ENCODE measurements at places on chromosomes 1 and 21.

GRCh38 chr1:36142121-36142520, 7.2 kb downstream of the TRAPPC3 start:
- peaks cover 36% of the 10 kb centered on the region for H3K36me3 ChIP-seq
- H3K4me1 ChIP-seq, result peaks cover 8% of the 10 kb centered on the region

- H3K27ac ChIP-seq, result no peak overlapping the region
- H3K36me3 ChIP-seq, result no peaks in the 10 kb centered on the region
- DNase-seq, result no peak
- H3K27me3 ChIP-seq, result no peaks in the 10 kb centered on the region
- H3K4me3 ChIP-seq, result no peak overlapping the region
- H3K4me1 ChIP-seq, result no peaks in the 10 kb centered on the region
These were observed 71.8 kb upstream of the LRRC53 start for GRCh38 chr1:74584185-74584584.

DNA sequence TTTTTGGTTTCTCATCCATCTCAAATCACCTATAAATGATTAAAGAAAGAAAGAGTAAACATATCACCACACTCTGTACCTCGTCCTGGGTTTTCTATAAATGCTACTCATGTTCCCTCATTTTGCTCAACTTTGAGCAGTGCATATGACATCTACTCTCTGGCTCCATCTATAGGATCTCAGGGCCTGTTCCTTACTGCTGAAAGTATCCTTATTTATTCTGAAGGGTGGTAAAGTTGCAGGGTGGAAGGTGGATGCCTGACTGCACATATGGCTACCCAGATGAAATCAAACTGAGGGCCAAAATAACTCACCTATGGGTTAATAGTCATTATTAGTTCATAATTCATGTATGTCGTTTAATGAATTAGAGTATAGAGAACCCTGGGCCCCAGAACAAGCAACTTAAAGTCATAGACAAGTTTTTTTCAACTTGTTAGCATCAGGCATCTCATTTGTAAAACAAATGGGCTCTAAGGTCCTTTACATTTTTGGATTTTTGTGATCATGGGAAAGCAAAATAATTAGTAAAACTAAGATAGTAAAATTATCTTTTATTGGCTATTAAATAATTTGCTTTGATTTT, 46.5 kb downstream of the NCF2 start:
- no peak for DNase-seq
- H3K27ac ChIP-seq, result peak overlapping the region; percentile 33
- H3K4me1 ChIP-seq, result no peaks in the 10 kb centered on the region
- H3K4me3 ChIP-seq, result no peak overlapping the region
- peaks cover 85% of the 10 kb centered on the region for H3K36me3 ChIP-seq
- no peaks in the 10 kb centered on the region for H3K27me3 ChIP-seq

DNA sequence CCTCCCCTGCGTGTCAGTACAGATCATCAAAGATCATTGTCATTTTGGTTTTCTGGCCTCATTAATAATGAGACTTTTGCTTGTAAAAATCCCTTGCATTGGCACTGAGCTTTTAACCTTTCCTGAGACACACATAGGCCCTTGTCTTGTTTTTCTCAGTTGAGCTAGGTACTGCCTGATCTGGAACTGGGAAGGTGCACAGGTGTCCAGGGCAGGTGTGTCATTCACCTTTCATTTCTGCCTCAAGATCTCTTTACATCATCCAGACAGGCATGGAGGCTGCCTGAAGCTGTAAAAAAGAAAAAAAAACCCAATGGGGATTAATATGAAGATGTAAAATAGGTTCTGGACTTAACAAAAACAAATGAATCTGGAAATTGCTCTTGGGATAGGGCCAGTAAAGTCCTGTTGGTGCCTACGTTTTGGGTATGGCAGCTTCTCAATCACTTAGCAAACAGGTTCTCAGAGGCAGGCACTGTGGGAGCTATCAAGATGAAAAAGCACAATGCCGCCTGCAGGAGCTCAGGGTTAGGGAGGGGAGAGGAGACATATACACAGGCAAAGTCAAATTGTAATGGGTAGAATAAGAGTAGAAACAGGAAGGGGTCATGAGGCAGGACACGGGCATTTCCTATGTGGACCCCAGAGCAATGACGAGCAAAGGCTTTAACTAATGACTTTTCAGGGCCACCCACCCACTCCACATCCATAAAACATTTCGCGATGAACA, 1.0 kb upstream of the KCNC4 start:
- peaks cover 30% of the 10 kb centered on the region for H3K4me1 ChIP-seq
- peaks cover 16% of the 10 kb centered on the region for H3K36me3 ChIP-seq
- DNase-seq, result no peak
- peak overlapping the region; percentile 70 for H3K4me3 ChIP-seq
- peak overlapping the region; percentile 92 for H3K27ac ChIP-seq

GRCh38 chr1:74333244-74333643, 98.1 kb downstream of the TNNI3K start:
- DNase-seq, result no peak
- no peak overlapping the region for H3K27ac ChIP-seq
- H3K4me3 ChIP-seq, result no peak overlapping the region

DNA sequence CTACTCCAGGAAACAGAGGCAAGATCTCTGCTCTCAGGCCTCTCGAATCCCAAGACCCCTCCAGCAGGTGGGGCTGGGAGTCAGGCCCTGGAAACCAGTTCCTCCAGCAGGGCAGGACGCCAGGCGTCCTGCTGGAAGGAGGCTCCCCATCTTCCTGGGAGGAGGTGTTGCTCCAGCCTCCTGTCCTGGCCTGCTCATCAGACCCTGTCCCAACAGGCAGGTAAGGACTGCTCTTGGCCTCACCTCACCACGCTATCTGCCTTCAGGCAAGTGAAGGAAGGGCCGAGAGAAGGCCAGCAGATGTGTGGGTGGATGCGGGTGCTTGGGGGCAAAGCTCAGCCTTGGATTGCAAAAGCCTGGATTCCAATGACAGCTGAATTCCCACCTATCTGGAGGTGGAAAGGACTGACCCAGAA, 82.9 kb downstream of the SSBP3 start:
- no peak overlapping the region for H3K27ac ChIP-seq
- peaks cover 3% of the 10 kb centered on the region for H3K36me3 ChIP-seq
- H3K27me3 ChIP-seq, result no peaks in the 10 kb centered on the region
- DNase-seq, result no peak

GRCh38 chr1:25477448-25478034, 46.8 kb downstream of the MACO1 start:
- H3K27me3 ChIP-seq, result no peaks in the 10 kb centered on the region

DNA sequence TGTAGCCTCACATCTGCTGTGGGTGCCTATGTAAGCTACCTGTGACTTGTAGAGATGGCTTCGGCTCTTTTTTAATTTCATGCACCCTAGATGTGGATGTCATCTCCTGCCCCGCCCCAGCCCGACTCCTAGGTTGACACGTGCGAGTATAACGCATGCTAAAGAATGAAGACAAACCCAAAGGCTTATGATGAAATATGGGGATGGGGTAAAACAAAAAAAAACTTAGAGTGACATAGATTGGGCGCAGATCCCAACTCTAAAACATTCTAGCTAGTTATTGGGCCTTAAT, 613 bp upstream of the ERO1B start:
- H3K4me1 ChIP-seq, result peaks cover 20% of the 10 kb centered on the region
- no peak for DNase-seq
- peaks cover 18% of the 10 kb centered on the region for H3K36me3 ChIP-seq

- H3K36me3 ChIP-seq, result peaks cover 65% of the 10 kb centered on the region
- H3K27ac ChIP-seq, result peak overlapping the region; percentile 91
- DNase-seq, result peak; percentile 80
These were observed 21.3 kb downstream of the UBASH3A start for GRCh38 chr21:42424914-42425541.

DNA sequence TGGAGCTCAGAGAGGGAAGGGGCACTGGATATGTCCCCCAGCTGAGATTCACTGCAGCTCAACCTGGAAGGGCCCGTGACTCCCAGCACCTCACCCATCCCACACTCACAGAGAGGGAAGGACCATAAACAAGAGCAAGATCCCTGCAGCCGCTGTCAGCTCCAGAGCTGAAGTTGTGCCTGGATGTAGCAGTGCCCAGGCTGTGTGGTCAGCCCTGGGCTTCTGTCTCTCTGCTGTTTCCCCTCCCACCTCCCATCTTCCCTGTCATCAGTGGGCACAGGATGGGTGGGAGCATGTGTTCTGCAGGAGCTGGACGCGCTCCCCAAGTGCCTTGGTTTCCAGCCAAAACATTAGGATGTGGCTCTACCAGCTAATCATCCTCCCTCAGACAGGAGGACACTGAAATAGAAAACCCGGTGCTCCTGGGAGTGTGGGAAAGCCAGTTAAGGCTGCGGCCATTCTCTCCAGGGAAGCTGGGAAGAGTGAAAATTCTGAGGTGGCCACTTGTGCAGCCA, 282.7 kb downstream of the NPHP4 start:
- no peak for DNase-seq
- H3K4me3 ChIP-seq, result no peak overlapping the region
- no peaks in the 10 kb centered on the region for H3K36me3 ChIP-seq

GRCh38 chr1:164630626-164631396, 71.8 kb downstream of the PBX1 start:
- H3K36me3 ChIP-seq, result no peaks in the 10 kb centered on the region
- H3K4me1 ChIP-seq, result no peaks in the 10 kb centered on the region
- no peak overlapping the region for H3K27ac ChIP-seq
- H3K4me3 ChIP-seq, result no peak overlapping the region
- DNase-seq, result no peak

- peaks cover 17% of the 10 kb centered on the region for H3K27me3 ChIP-seq
- H3K36me3 ChIP-seq, result peaks cover 2% of the 10 kb centered on the region
- H3K4me1 ChIP-seq, result peaks cover 29% of the 10 kb centered on the region
- DNase-seq, result no peak
These were observed 30.9 kb downstream of the VWA5B1 start for GRCh38 chr1:20321573-20321972.

DNA sequence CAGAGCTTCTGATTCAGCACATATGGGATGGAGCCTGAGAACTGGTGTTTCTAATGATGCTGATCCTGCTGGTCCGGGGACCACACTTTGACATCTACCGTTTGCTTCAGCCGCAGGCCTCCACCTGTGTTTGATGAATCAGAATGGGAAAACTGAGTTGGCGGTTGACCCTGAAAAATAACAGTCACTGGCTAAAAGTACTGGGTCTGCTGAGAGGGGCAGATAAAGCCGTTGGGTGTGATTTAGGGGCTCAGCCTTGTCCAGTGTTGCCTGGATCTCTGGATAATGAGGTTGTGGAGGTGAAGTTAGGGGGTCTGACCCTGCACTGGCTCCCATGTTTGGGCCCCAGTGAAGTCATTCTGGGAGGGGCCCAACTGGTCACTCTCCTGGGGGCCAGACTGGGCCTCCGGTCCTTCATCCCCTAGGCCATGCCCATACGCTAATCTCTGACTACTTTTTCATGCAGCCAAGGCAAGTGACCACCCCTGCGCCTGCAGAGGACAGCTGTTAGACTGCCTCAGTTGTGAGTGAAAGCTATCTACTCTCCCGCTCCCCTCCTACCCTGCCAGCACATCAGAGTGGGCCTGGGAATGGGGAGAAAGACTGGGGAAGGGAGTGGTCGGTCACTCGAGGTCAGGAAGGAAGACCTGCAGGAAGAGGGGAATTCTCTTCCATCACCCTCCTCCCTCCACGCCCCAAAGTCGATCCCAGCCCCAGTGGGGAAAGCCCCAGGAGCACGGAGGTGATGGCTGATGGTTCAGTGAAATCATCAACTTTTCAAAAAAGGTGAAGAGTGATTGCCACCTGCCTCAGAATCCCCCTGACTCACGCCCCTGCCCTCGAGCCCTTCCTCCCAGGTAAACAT, 27.7 kb downstream of the VASH2 start:
- peaks cover 6% of the 10 kb centered on the region for H3K4me1 ChIP-seq
- H3K36me3 ChIP-seq, result no peaks in the 10 kb centered on the region
- DNase-seq, result no peak
- H3K4me3 ChIP-seq, result no peak overlapping the region
- peaks cover 71% of the 10 kb centered on the region for H3K27me3 ChIP-seq
- H3K27ac ChIP-seq, result no peak overlapping the region

DNA sequence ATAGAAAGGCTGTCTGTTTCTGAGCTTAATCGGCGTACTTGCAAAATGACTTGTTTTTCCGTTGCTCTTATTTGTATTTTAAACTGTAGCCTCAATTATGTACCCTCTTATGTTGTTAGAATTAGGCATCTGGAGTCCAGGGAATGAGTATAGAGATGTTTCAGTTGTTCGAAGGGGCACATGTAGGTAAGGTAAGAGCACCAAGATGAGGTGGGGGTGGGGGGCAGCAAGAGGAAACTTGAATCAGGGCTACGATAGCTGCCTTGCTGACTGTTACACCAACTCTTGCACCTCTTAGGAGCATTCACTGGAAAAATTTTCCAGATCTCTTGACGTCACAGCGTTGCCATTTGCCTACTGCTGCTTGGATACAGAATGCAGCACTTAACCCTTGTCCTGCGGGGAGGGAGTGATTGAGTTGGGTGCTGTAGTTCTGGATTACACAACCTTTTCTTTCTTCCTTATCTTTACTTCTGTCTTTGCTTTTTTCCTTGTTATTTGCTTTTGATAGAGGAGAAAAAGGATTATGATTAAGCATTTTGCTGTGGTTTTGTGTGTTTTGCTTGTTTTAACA, 3.2 kb downstream of the ATP1B1 start:
- no peak for DNase-seq
- H3K4me3 ChIP-seq, result peak overlapping the region; percentile 85
- no peak overlapping the region for H3K27ac ChIP-seq

- H3K36me3 ChIP-seq, result peaks cover 3% of the 10 kb centered on the region
- H3K4me1 ChIP-seq, result no peaks in the 10 kb centered on the region
- H3K27me3 ChIP-seq, result no peaks in the 10 kb centered on the region
- DNase-seq, result no peak
- H3K4me3 ChIP-seq, result no peak overlapping the region
These were observed 88.3 kb downstream of the COL24A1 start for GRCh38 chr1:86068271-86068721.

DNA sequence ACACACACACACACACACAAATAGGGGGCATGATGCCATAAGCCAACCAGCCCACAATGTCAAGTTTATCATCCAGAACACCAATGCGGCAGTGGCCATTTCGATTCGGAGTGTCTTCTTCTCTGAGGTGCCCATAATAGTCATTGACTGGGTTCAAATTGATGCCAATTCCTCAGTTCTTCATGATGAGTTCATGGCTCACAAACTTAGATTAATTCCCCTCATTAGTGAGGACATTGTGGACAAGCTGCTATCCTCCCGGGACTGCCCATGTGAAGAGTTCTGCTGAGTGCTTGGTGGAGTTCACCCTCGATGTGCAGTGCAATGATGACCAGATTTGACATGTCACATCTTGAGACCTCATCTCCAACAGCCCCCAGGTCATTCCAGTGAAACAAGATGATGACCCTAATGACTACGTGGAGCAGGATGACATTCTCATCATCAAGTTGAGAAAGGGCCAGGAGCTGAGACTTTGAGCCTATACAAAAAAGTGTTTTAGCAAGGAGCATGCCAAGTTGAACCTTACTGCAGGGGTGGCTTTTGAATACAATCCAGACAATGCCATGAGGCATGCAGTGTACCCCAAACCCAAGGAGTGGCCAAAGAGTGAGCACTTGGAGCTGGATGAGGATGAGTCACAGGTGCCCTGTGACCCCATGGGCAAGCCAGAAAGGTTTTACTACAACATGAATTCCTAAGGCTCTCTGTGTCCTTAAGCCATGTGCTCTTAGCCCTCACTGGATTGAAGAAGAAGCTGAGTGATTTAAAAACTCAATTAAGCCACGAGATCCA, 211.6 kb upstream of the SAMSN1 start:
- DNase-seq, result no peak
- H3K27ac ChIP-seq, result no peak overlapping the region
- no peaks in the 10 kb centered on the region for H3K36me3 ChIP-seq
- no peaks in the 10 kb centered on the region for H3K4me1 ChIP-seq
- no peaks in the 10 kb centered on the region for H3K27me3 ChIP-seq
- no peak overlapping the region for H3K4me3 ChIP-seq
